ENCODE measurements at places on chromosomes 6 and 20.

DNA sequence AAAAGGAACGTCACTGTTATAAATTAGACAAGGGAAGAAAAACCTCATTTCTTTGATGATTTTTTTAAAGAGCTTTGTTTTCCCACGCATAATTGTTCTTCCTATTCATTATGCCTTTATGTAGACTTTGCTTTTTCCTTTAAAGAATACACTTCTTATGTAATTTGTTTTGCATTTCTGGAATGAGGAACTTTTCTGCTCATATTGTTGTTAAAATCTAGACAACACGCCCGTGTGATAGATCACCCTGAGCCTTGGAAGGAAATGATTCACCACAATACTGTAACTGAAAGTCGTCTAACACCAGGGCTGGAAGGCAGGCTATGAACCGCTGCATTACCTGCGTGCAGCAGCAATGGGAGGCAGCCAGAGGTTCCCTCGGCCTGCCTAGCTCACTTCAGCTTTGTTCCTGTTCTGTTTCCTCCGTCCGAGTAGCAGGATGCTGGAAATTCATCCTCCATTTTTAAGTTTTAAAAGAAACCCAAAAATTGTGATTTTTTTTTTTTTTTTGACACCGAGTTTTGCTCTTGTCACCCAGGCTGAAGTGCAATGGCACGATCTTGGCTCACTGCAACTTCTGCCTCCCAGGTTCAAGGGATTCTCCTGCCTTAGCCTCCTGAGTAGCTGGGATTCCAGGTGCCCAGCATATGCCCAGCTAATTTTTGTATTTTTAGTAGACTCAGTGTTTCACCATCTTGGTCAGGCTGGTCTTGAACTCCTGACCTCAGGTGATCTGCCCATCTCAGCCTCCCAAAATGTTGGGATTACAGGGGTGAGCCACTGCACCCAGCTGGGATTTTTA, 49.6 kb upstream of the ZNF217 start:
- peak; percentile 42 for DNase-seq

DNA sequence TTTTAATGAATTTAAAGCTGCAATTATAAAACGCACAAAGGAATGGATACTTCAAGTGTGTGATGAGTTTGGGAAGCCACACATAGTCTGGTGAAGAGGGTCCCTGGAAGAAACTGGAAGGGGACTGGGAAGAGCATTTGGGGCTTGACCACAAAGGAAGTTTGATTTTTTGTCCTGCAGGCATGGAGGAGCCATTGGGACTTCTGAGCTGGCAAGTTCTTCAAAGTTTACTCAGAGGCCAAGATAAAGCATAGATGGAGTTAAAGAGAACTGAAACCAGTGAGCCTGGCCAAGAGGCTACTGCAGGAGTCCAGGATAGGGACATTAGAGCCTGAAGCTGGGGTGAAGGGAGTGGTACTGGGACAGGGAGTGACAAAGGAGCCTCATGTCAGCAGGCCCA, 95.0 kb downstream of the AIG1 start:
- DNase-seq = no peak

GRCh38 chr6:77017537-77017936, 445.8 kb downstream of the HTR1B start:
- no peak for DNase-seq

GRCh38 chr6:141452354-141452686, 680.4 kb upstream of the GJE1 start:
- no peak for DNase-seq

DNA sequence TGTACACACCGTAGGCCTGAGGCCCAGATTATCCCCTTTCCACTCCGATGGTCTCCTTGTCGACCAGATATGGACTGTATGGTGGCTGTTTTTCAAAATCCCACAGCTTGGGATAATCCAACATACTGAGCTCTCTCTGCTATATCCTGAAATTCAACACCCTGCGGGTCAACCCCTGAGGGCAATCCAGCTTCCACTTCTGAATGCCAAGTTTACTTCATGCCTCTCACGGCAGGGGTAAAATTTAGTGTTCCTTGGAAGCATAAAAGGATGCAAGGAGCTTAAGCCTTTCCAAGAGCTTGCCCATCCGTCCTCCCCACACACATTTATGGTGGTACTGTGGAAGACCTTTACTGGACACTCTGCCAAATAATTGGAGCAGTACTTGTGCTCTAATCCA, 90.7 kb downstream of the PLG start:
- no peak for DNase-seq

GRCh38 chr6:107764684-107765460, 59.2 kb downstream of the SCML4 start:
- DNase-seq = no peak

- peak; percentile 34 for DNase-seq
Observed at GRCh38 chr6:139135578-139136545, 982 bp downstream of the HECA start.

GRCh38 chr20:33299111-33299603, 16.1 kb downstream of the BPIFB1 start:
- DNase-seq = no peak

- DNase-seq = no peak
Observed at GRCh38 chr6:82118150-82118562, 129.4 kb downstream of the IBTK start.

DNA sequence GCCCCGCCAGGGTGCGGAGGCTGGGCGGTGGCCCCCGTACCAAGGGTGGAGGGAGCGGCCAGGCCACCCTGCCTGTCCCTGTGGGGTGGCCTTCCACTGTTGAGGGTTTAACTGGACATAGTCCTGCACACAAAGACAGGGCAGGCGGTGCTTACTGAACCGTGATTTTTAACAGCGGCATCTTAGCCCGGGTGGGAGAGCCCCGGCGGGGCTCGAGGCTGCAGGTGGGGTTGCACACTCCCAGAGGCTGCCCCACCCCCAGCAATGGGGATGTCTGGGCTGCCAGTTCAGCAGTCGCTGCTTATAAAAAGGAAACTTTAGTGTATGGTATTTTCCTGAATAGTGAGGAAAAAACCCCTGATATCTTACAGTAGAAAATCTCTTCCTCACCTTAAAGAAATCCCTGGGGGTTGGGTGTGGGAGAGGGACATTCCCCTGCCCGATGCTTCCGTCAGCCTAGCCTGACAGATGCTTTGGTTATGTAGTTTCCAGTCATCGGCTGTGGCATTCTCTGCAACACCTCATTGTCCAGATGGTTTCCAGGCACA, 79.4 kb downstream of the IRF4 start:
- DNase-seq = no peak

DNA sequence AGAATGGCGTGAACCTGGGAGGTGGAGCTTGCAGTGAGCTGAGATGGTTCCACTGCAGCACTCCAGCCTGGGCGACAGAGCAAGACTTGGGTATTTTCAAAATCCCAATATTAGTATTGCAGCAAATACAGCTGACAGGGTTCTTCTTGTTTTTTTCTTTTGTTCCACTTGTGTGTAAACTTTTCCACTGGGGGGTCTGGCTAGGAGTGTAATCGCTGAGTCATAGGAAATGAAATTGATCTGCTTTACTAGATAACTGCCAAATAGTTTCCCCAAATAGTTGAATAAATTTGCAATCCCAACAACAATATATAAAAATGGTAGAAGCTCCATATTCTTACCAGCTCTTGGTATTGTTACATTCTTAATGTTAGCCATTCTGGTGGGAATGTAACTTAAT, 526.0 kb upstream of the SOX4 start:
- no peak for DNase-seq

- no peak for DNase-seq
Observed at GRCh38 chr6:161001421-161001820, 9.9 kb downstream of the MAP3K4 start.

DNA sequence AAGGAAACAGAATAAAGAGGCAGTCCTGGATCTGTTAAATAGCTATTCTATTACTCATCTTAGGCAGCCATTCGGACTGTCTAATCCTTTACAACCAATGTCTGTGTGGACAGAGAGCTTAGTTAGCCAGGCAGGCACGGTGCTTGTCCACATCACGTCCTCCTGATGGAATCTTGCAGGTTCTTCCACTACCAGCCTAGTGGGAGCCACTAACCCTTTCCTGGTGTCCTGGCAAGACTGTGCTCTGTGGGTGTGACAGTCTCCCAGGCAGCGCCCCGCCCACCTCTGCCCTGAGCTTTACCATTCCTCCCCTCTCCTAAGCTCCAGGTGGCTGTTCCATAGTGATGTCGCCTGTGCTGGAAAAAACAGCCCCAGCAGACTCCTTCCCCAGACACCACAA, 78.3 kb upstream of the CLDN20 start:
- DNase-seq = no peak

- no peak for DNase-seq
Observed at GRCh38 chr6:90231308-90231707, 65.3 kb downstream of the BACH2 start.

GRCh38 chr20:50844430-50845100, 49.7 kb downstream of the BCAS4 start:
- peak; percentile 20 for DNase-seq

GRCh38 chr6:151682251-151682650, 125.2 kb upstream of the ESR1 start:
- no peak for DNase-seq

DNA sequence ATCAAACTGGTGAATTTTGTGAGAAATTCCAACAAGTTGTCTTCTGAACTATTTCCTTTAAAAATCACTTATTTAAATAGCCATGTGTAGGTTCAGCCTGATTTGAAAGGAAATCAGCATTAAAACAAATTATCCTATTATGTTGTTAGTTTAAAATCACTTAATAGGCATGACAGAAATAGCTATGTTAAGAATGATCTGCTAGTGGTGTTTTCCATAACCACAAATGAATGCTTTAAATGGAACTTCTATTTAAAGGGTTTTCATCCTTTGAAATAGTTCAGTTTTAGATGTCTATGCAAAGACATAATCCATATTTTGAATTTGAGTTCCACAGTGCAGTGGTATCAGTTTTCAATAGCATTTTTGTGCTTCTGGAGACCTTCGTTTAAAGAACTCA, 120.1 kb downstream of the PLEKHG1 start:
- peak; percentile 32 for DNase-seq

DNA sequence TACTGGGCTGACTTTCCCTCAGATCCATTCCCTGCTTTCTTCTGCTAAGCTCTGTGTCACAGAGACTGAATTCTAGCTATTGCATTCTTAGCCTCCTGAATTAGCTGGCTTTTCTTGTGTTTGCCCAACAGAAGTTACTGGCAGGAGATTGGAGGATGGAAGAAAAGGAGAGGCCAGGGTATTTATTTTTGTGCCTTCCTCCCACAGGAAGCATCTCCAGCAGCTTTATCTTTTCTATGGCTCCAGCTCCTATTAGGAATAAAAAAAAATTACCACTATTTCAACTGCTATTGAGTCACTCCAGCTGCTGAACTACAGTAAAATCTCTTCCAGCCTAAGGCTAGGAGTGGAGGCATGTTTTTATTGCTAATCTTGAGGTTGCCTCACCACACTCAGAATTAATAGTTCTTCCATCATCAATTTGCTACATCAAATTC, 492.4 kb downstream of the RFPL4B start:
- DNase-seq = no peak

DNA sequence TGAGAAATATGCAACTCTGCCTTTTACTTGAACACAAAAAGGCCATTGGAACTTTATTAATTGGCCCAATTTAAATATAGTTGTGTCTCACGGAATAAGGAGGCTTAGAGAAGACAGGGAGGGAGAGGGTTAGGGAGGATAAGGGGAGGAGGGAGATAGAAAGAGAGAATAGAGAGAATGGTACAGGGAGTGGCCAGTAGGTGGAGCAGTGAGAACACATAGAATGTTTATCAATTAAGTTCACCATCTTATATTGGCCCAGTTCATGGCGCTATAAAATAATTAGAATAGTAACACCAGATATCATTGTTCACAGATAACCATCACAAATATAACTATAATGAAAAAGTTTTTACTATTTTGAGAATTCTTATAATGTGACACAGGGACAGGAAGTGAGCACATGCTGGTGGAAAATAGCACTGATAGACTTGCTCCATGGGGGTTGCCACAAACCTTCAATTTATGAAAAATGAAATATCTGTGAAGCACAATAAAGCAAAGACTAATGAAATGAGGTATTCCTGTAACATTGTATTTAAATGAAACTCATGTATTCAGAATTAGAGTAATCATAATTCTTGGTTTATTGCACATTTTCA, 374.1 kb upstream of the MANEA start:
- no peak for DNase-seq

GRCh38 chr6:73943411-73943810, 247.4 kb downstream of the CD109 start:
- no peak for DNase-seq

Data from skin of body (tissue), 3 donors.